ENCODE measurements at places on chromosomes 13 and 19.

DNA sequence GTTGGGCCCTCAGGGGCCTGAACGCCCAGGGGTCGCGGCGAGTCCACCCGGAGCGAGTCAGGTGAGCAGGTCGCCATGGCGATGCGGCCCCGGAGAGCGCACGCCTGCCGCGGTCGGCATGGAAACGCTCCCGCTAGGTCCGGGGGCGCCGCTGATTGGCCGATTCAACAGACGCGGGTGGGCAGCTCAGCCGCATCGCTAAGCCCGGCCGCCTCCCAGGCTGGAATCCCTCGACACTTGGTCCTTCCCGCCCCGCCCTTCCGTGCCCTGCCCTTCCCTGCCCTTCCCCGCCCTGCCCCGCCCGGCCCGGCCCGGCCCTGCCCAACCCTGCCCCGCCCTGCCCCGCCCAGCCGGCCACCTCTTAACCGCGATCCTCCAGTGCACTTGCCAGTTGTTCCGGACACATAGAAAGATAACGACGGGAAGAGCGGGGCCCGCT is at the start of gene CCNA1:
TSS of gene CCNA1 (plus strand) at position 390 of the 439 bp plus-strand sequence. CDS start 562 bp downstream, outside the sequence.
- DNase-seq, result no peak

GRCh38 chr19:19305696-19306095 is 14.6 kb downstream of the SUGP1 start:
- DNase-seq, result no peak

GRCh38 chr13:51231456-51231855 is 9.3 kb downstream of the FAM124A start:
- no peak for DNase-seq

GRCh38 chr13:77815330-77815729 is 103.3 kb downstream of the EDNRB start:
- DNase-seq, result no peak

DNA sequence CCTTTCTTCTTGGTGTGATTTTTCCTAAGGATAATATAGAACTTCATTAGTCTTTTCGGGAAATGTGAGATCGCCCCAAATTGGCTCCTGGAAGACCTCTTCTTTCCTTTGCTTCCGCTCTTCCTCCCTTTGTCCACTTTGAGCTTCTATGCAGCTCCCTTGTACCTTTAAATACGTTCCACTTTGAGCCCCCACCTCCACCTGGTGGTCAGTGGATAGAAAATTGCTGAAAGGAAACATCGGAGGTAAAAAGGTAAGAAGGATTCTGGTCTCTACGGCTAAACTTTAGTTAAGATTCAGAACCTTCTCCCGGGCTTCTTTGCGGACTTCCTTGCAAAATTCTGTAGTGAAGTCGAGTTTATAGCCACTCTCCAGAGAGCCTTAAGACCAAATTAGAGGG is 55.0 kb upstream of the TM9SF2 start:
- no peak for DNase-seq
